ENCODE measurements at places on chromosomes 12 and 14. TPM values are rescaled to one million over a fixed set of nuclear protein-coding genes. Genes with fewer than 3 reads are reported as not detected.
A peak's percentile ranks its signal among the peaks of the same experiment; 100 is the strongest.

DNA sequence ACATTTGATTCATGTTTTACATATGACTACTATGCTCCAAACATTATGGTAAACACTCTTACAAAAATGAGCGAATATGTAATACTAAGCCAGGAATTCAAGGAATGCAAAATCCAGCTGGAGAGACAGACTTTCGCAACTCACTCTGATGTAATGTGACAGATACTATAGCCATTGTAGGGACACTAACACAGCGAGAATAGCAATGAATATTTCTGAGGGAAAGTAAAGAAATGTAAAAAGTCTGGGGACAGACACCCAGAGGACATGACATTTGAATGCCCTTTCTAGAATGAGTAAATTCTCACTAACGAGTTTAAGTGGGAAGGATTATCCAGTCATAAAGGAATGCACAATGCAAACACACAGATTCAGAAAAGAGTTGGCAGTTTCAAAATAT is 121.9 kb downstream of the PIK3C2G start:
- no peak for DNase-seq

DNA sequence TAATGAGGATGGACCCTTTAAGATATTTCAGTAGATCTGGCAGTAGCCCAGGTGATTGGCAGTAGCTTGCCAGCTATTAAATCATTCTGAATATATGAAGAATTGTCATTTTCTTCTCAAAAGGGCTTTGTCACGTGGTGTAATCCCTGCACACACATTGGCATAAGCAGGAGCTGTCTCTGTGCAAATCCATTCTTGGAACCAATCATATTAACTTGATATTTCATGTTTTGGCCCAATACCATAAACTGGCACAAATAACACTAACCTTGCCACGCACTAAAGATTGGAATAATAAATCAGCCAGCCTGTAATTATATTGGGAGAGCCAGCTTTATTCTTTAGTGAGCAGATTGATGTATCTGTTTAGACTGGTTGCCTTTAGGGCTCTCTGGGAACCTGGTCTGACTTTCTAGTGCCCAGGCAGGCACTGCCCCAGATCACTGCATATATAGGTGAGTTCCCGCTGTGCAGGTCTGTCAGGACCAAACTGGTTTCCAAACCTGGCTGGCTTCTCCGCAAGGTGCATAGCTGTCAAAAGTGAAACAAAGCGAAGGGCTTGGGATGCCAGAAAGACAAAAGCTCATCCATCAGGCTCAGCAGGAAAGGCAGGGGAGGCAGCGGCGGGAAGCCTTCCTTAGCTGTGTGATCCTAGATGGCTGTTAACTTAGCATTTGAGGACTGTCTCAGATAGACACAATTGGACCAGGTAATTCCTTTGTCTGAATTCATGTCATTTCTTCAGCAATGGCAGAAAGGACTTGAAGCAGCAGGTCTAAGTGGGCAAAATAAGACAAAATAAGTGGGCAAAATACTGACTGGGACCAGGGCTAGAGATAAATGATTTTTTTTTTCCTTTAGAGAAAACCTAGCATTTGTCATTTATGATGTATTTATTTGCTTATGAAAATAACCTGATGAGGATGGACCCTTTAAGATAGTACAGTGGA is 128.8 kb upstream of the DYRK2 start:
- DNase-seq: no peak

GRCh38 chr14:97517566-97518234 is 720.5 kb downstream of the VRK1 start:
- DNase-seq: no peak

- no peak for DNase-seq
These were observed 36.4 kb upstream of the ATXN2 start for GRCh38 chr12:111635524-111635923.

DNA sequence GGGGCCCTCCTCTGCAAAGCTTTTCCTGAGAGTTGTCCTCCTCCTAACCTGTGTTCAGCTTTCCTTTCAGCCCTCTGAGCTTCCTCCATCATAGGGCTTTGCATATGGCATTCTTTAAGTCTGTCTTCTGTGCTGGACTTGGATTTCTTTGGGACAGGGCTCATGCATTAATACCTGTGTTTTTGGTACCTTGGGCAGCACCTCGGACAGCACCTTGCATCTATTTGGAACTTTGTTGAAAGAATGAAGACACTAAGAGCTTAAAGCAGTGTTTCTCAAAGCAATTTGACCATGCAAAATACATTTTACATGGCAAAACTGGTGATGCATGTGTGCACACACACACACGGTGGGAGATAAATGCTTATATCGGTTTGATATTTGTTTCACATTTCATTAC is 115.0 kb upstream of the SRRM4 start:
- no peak for DNase-seq

DNA sequence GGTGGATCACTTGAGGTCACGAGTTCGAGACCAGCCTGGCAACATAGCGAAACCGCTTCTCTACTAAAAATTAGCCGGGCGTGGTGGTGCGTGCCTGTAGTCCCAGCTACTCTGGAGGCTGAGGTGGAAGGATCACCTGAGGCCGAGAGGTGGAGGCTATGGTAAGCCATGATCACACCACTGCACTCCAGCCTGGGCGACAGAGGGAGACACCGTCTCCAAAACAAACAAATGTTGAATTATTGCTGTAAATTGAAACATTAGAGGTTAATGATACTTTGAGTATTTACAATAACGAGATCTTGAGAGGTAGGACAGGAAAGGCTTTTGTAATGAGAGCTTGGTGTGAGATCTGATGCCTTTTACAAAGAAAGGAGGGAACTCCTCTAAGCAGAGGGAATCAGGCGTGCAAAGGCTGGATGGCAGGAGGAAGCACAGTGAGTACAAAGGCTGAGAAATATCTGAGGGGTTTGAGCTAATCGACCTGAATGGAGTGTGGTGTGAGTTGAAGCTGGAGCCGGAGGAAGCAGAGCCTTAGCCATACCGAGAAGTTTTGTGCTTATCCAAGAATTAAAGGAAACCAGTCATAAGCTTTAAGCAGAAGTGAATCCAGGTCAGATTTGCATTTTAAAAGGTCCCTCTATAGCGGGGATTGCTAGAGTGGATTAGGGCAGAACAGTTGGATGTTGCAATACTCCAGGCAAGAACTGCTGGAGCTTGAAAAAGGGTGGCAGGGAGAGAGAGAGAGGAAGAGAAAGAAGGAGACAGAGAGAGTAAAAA is 1.1 kb downstream of the RHNO1 start:
- DNase-seq: no peak

GRCh38 chr14:97602438-97603117 is 805.4 kb downstream of the VRK1 start:
- DNase-seq: no peak

DNA sequence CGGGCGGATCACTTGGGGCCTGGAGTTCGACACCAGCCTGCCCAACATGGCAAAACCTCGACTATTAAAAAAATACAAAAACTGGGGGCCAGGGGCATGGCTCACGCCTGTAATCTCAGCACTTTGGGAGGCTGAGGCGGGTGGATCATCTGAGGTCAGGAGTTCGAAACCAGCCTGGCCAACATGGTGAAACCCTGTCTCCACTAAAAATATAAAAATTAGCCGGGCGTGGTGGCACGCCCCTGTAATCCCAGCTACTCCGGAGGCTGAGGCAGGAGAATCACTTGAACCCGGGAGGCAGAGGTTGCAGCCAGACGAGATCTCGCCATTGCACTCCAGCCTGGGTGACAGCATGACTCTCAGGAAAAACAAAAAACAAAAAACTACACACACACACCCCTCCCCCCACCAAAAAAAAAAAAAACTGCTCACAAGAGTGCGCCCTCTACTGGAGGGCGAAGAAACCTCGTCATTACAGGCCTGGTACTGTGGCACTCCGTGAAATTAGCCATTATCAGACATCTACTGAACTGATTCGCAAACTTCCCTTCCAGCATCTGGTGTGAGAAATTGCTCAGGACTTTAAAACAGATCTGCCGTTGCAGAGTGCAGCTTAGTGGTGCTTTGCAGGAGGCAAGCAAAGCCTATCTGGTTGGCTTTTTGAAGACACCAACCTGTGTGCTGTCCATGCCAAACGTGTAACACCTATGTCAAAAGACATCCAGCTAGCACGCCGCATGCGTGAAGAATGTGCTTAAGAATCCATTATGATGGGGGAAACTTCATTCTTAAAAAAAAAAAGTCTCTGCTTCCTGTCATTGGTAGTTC is 7.7 kb downstream of the PPP1R3E start:
- peak; percentile 58 for DNase-seq

GRCh38 chr12:29547151-29547632 is 49.7 kb upstream of the OVCH1 start:
- DNase-seq: no peak

DNA sequence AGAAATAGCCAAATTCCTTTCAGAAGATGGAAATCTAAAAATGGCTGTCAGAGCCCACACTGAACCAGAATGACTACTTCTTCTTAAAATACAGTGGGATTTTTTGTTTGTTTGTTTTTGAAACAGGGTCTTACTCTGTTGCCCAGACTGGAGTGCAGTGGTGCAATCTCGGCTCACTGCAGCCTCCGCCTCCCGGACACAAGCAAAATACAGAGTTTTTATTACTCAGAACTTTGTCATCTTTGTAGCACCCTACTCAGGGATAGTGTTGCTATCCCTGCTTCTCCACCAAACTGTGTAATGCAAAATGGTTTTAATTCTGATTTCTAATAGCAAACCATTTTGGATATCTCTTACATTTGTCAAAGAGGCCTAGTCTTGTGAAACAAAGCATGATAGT is 16.4 kb downstream of the ZNF410 start:
- no peak for DNase-seq

MYF6 gene
- total RNA-seq: not detected

DNA sequence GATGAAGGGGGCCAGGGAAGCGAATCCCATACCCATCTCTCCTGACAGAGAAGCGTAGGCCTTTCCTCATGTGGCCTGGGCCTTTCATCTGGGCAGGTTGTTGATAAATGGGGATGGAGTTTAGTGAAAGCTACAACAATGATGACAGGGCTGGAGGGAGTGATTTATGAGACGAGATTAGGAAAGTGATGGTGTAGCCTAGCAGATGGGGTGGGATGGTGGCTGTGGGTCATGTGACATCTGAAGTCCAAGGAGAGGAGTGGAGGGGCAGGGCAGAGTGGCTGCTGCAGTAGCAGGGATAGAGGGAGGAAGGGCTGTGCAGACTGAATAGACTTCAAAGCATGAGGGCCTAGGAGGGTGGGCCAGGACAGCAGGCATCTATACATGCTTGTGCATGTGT is 85.5 kb downstream of the ADCK1 start:
- no peak for DNase-seq

GRCh38 chr12:52070185-52070925 is 577 bp downstream of the ATG101 start:
- DNase-seq: no peak

DNA sequence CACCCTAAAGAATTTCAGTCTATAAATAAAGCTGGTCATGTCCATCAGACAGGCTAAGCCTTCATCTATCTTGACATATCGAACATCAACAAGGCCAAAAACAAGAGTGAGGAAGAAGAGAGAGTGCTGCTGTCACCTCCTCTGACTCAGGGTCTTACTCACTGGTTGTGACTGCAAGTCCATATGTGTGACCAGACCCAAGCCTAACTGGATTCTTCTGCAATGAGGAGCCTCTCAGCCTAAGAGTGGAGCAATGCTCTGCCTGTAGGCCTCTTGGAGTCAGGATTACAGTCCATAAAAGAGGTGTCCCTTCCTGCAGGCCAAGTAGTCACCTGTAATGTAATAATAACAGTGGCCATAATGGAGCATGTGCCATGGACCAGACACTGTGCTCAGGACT is 121.2 kb upstream of the SLC35F4 start:
- DNase-seq: no peak

DNA sequence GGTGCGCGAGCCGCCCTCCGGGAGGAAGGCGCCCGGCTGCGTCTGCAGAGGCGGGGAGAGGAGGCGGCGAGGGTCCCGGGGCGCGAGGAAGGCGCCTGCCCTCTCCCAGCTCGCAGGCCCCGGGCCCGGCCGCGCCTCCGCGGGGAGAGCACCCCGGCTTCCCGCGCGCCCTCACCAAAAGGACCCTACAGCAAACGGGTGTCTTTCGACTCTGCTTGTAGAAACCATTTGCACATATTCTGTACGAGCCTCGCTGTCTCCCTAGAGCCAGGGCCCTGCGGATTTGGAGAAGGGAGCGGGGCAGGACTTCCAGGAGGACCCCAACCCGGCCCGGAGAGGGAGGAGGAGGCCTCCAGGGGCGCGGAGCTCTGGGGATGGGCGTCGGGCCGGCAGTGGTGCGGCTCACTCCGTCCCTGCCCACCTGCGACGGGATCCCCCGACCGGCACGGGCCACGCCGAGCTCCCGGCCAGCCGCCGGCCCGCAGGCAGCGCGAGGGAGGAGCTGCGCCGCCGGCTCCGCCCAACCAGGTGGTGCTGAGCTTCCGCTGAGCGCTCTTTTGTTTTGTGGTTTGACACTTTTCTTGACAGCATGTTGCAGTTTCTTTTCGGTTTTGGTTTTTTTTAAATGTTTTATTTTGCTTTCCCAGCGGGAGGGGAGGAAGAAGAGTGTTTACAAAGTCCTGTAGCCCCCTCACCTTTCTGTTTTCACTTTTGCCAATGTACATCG is 103.3 kb upstream of the FKBP4 start:
- DNase-seq: peak; percentile 58

DNA sequence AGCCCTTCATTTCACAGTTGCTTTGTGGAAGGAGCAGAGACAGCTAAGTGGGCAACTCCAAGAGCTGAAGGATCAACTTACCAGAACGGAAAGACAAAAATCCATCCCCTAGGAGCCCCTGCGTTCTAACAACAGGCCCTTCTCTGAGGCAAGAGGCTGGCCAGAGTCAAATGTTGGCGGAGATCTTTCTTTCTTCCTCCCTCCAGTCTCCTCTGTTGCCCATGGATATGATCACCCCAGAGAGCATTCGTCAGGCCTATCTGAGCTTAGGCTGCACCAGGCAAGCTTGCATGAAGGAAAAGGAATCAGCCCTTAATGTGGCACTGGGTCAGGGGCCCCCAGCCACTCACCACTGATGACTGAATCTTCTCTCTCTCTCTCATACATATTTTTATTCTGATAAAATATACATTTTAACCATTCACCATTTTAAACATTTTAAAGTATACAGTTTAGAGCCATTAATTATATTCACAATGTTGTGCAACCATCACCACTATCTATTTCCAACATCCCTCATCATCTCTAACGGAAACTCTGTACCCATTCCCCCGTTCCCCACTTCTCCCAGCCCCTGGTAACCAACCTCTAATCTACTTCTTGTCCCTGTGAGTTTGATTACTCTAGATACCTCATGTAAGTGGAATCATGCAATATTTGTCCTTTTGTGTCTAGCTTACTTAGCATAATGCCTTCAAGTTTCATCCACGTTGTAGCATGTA is 52.9 kb upstream of the CCND2 start:
- DNase-seq: no peak

Data from Peyer's patch (tissue), 4 donors.